ENCODE measurements at places on chromosomes 16 and 17.

DNA sequence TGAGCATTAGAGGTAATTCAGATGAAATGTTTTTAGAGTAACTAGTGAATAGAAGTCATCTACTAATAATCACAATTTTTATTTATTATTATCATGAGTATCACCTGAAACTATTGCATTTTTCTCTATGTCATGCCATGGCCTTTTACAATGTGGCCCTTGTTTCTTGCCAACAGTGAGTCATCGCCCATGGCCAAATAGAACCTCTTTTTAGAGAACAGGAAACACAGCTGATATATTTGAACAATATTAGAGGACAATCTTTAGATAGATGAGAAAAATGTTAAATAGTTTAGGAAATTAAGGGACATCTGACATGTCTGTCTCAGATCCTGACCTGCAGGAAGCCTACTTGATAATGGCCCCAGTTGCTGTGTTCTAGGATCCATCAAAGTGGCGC is 1584.4 kb upstream of the GOT2 start:
- no peak for DNase-seq

DNA sequence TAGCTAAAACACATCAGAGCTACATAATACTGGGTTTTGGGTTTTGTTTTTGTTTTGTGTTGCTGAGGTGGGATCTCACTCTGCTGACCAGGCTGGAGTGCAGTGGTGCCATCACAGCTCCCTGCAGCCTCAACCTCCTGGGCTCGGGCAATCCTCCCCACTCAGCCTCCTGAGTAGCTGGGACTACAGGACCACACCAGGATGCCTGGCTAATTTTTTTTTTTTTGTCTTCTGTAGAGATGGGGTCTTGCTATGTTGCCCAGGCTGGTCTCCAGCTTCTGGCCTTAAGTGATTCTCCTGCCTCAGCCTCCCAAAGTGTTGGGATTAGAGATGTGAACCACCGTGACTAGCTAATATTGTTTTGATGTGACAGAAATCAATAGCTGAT is 6.2 kb downstream of the MEAK7 start:
- no peak for DNase-seq

DNA sequence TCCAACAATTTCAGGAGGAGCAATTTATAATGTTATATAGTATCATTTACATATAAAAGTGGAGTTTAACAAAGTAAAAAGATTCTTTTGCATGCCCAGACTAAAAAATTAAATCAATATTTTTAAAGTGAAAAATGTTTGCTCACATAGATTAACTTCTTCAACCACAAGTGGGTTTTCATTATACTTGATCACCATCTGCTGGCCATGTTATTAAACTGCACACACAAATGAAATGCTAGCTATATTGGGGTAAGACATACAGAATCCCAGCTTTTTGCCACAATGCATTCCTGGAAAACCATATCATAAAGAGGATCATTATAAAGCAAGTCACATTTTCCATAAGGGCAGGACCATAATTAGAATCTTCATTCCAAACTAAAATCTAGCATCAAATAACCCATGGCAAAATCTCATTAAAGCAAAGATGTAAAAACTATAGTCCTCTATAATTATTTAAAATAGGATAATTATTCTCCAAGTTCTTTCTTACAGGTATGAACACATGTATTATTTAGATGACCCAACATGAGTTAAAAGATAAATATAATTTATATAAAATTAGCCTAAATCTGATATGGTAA is 26.3 kb downstream of the CEP112 start:
- no peak for DNase-seq

DNA sequence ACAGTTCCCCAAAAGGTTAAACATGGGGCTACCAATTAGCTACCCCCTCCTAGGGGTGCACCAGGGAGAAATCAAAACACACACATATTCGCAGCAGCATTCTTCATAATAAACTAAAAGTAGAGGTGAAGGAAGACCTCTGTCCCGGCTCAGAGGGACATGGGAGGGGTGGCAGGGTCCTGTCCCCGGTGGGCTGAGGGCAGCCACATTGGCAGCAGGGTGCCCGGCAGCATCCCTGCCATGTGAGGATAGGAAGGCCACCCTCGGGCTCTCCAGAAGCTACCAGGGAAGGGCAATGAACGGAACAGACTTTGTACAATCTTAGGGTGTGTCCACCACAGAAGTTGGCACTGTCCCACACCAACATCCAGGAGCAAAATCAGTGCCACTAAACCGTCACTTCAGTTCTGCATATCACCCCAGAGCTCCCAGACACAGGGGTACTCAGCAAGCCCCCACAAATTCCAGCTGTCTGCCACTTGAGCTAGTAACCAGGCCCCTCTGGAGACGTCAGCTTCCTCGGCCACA is 3.1 kb upstream of the DNAH17 start:
- no peak for DNase-seq

- no peak for DNase-seq
These were observed 806 bp downstream of the RAD51C start for GRCh38 chr17:58693208-58693607.

- no peak for DNase-seq
These were observed 1130.4 kb downstream of the CDH8 start for GRCh38 chr16:60905811-60906210.

All from T-helper 1 cell (primary cell).